EL (cell line): ENCODE measurements at places on chromosomes 7 and 10.

GRCh38 chr10:70851597-70852475 is 36.1 kb downstream of the SGPL1 start:
- DNase-seq = no peak

DNA sequence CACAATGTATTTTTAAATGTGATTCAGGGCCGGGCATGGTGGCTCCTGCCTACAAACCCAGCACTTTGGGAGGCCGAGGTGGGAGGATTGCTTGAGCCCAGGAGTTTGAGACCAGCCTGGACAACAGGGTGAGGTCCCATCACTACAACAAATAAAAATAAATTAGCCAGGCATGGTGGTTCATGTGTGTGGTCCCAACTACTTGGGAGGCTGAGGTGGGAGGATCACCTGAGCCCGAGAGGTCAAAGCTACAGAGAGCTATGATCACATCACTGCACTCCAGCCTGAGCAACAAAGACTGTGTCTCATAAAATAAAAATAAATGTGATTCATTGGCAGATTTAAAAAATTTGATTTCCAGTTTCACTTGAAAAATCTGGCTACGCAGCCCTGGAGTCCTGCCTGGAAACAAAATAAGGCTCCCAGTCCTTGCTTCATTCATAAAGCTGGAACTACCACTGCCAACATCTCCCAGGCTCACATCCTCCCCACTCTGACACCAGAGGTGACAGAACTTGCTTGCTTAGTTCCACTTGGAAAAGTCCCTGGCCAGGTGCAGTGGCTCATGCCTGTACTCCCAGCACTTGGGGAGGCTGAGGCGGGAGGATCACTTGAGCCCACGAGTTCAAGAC is 27.9 kb upstream of the SLC35G1 start:
- DNase-seq = no peak

- peak; percentile 57 for DNase-seq
Observed at GRCh38 chr10:92573091-92573797, 649 bp downstream of the IDE start.

GRCh38 chr7:38893061-38893460 is 15.9 kb downstream of the VPS41 start:
- peak; percentile 32 for DNase-seq

DNA sequence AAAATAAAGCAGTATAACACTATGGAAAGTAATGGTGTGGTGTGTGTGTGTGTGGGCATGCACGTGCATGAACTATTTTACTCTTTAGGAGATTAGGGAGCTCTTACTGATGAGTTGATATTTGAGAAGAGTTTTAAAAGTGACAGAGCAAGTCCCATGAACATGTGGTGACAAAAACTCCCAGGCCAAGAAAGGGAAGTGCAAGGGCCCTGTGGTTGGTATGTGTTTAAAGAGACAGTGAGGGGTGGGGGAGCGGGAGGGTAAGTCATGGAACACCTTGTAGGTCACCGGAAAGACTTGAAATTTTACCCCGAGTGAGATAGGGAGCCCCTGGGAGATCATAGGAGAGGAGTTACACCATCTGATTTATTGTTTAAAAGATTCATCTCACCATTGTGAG is 63.3 kb downstream of the AKR1B1 start:
- no peak for DNase-seq

- no peak for DNase-seq
Observed at GRCh38 chr7:94054130-94054529, 50.0 kb upstream of the BET1 start.

GRCh38 chr10:47350671-47351640 is 2.8 kb downstream of the RBP3 start:
- DNase-seq = no peak

- DNase-seq = peak; percentile 71
Observed at GRCh38 chr7:33868166-33868565, 37.2 kb upstream of the BMPER start.

DNA sequence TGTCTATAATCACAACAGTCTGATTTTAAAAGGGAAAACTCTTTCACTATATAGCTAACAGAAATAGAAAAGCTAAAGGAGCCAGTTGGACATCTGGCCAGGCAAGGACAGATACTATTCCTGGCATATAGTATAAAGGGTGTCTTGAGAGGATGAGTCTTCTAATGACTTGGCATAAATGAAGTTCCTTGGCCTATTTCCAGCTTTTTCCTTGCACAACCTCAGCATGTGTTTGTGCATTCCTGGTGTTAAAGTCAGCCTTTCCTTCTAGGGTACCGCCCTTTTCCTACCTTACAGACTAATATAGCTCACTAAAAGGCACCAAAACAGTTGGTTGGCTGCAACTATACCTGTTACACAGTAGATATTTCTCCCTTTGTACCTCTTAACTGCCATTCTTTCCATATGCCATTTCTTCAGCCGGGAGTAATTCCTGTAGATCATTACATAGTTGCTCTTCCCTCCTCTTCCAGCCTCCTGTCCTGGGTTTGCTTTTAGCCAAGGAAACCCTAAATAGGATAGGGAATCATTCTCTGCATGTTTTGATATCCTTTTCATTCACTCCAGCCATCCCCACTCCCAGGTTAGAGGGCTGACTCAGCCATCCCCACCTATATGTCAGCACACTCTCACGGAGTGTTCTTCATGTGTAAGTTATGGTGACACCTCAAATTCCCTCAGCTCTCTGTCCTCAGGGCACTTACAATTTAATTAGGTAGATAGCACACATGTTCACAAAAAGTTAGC is 102.1 kb upstream of the MDFIC start:
- DNase-seq = peak; percentile 96

- DNase-seq = no peak
Observed at GRCh38 chr7:86411814-86412213, 231.9 kb upstream of the GRM3 start.

- no peak for DNase-seq
Observed at GRCh38 chr10:125087191-125087896, 73.0 kb downstream of the CTBP2 start.

- DNase-seq = peak; percentile 55
Observed at GRCh38 chr7:6579446-6579845, 2.2 kb downstream of the ZDHHC4 start.

GRCh38 chr10:4083509-4084003 is 298.5 kb upstream of the KLF6 start:
- DNase-seq = no peak

DNA sequence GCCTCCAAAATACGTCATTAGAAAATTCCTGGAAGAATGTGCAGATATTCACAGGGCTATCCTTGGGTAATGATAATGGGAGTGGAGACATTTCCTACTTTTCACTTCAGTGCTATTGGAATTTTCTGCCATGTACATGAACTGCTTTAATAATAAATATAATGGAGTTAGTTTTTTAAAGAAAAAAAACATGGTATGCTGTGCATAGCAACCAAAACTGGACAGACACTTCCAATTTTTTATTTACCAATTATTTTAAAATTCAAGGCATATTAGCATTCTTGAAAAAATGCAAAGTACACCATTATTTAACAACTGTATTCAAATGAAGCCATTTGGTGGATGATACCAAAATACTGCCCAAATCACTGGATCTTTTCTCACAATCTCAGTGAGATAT is 3.3 kb downstream of the XRCC2 start:
- no peak for DNase-seq

GRCh38 chr7:24119852-24120251 is 164.1 kb upstream of the NPY start:
- DNase-seq = no peak

- DNase-seq = no peak
Observed at GRCh38 chr7:99011341-99011705, 132.6 kb downstream of the SMURF1 start.

- no peak for DNase-seq
Observed at GRCh38 chr10:71179382-71179781, 33.0 kb upstream of the UNC5B start.

DNA sequence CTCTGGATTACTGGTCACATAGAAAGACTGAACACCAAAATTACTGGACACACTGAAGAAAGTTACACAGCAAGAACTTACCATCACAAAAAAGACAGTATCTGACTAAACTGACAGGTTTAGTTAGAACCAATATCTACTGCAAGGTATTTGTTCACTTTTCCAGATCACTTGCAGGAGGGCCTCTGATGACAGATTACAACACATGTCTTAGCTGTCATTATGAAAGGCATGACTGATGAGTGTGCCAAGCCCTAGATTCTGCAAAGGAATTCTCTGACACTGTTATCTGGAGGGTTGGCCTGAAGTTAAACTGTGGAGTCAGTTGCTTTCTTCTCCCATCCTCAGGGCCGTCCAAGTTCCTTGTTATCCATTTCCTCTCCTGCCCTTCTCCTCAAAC is 242.7 kb downstream of the KIF20B start:
- no peak for DNase-seq

- DNase-seq = peak; percentile 33
Observed at GRCh38 chr7:77393261-77393660, 22.9 kb downstream of the GSAP start.
